ENCODE measurements at places on chromosomes 3 and 15. TPM values are rescaled to one million over a fixed set of nuclear protein-coding genes. Genes with fewer than 3 reads are reported as not detected.

DNA sequence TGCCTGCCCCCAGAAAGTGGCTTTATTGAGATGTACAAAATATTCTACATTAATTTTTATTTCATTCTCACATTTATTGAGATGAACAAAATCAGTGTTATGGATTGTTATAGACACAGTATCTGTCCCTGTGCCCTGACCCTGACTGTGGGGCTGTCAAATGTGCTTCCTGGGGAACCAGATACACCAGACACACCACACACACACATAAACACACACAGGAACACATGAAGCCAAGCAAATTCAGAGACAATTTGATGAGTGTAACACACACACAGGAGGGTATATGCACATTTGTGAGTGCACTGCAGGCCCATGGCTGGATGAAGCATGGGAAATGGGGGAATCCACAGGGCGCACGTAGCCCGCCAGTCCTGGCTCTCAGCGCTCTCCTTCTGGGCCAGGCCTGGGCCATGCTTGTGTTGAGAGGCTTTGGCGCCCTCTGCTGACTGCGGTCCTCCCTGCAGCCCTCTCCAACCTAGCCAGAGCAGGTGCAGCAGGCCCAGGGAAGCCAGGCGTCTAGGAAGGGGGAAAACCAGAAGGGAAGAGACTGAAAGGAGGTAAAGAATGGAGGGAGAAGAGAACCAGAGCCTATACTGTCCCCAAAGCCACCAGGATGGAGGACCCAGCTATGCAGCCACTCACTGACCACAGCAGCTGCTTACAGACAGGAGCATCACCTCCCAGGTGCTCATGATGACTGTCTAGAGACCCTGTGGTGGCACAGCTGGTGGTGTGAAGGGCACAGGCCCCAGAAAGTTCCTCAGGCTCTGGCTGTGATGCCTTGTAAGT lies 18.0 kb upstream of the LOXL1 start:
- peak; percentile 38 for DNase-seq

- DNase-seq: no peak
Measured at GRCh38 chr15:57419335-57419734, 43.0 kb downstream of the CGNL1 start.

The COL6A6 gene
- not detected for total RNA-seq

The IQCF5 gene
- not detected for total RNA-seq

The TUSC2 gene
- 16.0 TPM for total RNA-seq

All from renal cortical epithelial cell (primary cell).